Astrocyte of the hippocampus (primary cell): ENCODE measurements at places on chromosomes 5 and 9.

DNA sequence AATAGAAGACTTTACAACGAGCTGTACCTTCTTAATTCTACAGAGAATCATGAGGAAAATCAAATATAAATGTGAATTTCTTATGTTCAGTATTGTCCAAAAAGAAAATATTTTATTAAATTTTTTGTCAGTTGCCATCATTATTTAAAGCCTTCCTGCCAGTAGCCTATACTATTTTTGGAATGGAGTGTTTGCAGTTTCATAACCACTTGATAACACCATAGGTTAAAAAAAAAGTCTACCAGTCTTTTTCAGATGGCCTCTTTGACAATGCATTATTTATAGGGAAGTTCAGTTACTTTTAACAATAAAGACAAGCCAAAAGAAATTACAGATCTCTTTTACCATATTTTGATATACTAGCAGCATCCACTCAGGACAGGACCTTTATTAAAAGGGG, 80.3 kb upstream of the CCDC152 start:
- DNase-seq: no peak

DNA sequence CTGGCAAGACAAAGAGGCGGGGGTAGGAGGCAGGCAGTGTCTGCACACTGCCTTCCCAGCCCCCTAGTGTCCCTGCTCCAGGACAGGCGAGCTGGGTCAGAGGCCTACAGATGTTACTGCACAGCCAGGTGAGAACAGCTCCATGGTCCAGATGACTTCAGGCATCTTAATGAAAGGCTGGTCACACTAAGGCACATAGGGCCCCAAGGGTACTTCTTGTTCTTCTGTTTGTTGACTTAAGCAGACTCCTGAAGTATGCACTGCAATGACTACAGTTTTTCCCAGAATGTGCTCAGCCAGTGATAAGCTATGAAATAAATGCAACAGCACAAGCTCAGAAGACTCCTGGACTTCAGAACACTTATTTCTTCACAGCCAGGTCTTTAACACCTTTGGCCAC, 27.4 kb downstream of the ATPSCKMT start:
- no peak for DNase-seq

GRCh38 chr9:127116957-127117356, 5.5 kb downstream of the ANGPTL2 start:
- no peak for DNase-seq

DNA sequence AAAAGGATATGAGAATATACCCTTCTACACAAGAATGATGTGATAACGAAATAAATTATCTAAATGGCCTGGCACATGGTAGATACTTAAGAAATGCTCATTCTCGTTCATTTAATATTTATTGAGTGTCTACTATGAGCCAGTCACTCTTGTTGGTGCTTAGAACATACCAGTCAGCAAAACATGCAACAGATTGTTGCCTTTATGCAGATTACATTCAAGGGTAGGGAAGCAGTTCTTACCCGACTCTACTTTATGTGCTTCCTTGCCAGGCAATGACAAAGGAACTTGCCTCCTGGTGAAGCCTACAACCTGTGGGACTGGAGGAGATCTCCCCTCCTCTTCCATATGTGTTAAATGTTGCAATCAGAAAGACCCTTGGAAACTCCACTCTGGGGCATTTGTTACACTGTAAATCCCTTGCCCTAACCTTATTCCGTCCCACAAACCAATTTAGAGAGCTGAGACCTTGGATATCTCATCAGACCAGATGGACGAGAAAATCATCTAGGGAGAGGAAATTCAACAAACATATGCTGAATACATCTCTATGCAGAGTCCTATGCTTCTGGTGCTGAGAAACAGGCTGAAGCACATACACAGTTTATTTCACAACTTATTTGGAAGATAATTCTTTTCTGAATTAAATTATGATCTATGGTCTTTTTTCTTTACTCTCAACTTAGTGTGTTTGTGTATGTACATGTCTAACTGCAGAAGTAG, 128.1 kb upstream of the TRIM32 start:
- no peak for DNase-seq

GRCh38 chr5:437281-437771, 5.7 kb upstream of the EXOC3 start:
- DNase-seq: no peak

- DNase-seq: peak; percentile 88
These were observed 203.8 kb downstream of the SNCAIP start for GRCh38 chr5:122515709-122516431.
